Amygdala (tissue), 56 donors: ENCODE measurements at places on chromosomes 4 and X.

DNA sequence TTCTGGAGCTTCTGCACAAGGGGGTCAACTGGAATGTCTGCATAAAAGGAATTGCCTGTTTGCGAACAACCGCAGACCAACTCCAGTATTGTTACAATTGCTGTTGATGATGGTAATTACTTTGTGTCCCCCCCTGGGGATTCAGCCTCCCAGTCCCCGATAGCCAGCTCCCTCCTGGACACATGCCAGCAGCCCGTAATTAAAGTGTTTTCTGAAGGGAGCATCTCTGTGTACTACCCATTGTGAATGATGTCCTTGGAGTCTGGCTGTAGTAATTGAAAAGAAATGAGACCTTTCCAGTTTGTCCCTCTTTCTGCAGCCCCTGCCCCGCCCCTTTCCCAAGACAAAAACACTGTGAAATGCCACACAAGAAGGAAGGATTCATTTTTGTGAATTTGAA lies 377.1 kb upstream of the LCORL start:
- no peak for DNase-seq

DNA sequence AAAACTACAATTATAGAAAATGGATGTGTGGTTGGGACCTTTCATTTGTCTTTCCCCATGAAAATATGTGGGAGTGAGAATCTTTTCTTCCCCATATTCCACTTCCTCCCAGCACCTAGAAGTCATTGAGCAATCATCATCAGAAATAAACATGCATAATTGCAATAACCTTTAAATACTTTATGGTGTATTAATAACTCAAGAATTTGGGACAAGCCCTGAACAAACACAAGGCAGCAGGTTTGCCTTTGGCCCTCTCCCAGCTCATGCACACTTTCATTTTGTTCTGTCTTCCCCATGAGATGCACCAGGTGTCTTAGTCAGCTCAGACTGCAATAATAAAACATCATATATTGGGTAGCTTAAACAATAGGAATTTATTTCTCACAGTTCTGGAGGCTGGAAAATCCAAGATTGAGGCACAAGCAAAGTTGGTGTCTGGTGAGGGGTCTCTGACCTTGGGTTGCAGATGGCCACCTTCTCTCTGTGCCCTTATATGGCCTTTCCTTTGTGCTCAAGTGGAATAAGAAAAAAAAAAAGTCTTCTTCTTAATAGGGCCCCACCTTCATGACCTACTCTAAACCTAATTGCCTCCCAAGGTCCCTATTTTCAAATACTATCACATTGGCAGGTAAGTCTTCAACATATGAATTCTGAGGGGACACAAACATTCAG lies 34.7 kb upstream of the TMEM184C start:
- DNase-seq = no peak

DNA sequence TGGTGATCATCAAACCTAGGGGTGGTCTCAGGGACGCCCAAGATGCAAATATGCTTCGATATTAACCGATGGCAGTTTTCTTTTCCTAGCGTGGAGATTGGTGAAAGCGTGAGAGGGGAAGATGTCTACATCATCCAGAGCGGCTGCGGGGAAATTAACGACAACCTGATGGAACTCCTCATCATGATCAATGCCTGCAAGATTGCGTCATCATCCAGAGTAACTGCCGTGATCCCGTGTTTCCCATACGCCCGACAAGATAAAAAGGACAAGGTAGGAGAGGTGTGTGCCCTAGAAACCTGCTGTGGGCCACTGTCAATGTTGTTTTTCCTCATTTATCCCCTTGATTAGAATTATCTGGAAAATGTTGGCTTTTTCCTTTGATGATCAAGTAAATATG lies 7.9 kb downstream of the PRPS2 start:
- DNase-seq = no peak

DNA sequence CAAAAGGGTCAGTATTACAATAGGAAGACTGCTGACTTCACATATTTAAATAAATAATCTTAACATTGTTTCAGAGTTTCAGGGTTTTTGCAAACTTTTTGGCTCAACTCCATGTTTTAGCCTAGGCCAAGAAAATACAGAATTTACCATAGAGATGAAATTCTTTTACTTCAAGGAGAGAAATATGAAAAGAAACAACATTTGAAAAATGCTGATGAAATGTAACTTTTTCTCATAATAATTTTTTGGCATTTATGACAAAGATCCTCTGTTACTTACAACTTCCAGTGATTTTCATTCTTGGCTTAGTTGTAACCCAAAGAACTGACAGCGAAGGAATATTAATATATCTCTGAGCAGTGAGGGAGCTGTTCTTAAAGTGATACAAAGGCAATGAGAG lies 316.1 kb upstream of the EMCN start:
- DNase-seq = no peak

DNA sequence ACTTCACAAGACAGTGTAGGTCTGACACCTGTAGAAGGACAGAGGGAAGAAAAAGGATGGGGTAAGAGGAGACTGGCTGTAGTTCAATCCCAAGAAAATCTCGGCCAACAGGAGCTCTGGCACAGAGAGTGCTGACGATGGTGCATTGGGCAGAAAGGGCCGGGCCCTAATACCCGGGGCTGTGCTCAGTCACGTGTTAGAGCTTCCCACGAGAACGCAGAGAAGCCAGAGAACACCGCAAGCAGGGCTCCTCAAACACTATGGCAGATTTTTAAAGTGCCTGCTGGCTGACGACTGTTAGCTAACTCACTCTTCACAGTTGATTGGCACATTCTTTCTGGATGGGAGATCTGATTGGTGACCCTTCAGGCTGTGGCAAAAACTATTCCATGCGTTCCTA lies 35.5 kb downstream of the EREG start:
- no peak for DNase-seq

- DNase-seq = peak; percentile 1
Observed at GRCh38 chr4:55312489-55313101, 33.4 kb upstream of the SRD5A3 start.

- no peak for DNase-seq
Observed at GRCh38 chr4:80918004-80918403, 112.5 kb upstream of the BMP3 start.

GRCh38 chr4:105620640-105621323 lies 68.4 kb downstream of the ARHGEF38 start:
- no peak for DNase-seq
